ENCODE measurements at places on chromosomes 13 and 19.

DNA sequence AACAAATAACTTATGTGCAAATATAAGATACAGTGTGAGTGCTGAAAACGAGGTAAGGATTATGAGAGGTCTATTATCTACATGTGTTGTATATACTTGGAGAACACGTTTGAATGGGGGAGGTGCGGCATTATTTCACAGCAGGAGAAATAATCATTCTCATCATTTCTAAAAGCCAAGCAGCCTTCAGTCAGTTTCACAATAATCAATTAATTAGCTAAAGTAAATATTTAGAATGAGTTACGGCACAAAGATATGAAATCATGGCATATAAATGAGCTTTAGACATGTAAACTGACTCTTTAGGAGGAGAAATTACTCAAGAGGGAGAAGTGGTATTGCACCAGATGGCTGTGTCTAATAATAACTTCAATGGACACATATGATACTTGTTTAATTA is 366.6 kb downstream of the DNAJC15 start:
- DNase-seq, result peak; percentile 57

GRCh38 chr19:14441041-14441938 is 8.2 kb downstream of the PKN1 start:
- no peak for DNase-seq

DNA sequence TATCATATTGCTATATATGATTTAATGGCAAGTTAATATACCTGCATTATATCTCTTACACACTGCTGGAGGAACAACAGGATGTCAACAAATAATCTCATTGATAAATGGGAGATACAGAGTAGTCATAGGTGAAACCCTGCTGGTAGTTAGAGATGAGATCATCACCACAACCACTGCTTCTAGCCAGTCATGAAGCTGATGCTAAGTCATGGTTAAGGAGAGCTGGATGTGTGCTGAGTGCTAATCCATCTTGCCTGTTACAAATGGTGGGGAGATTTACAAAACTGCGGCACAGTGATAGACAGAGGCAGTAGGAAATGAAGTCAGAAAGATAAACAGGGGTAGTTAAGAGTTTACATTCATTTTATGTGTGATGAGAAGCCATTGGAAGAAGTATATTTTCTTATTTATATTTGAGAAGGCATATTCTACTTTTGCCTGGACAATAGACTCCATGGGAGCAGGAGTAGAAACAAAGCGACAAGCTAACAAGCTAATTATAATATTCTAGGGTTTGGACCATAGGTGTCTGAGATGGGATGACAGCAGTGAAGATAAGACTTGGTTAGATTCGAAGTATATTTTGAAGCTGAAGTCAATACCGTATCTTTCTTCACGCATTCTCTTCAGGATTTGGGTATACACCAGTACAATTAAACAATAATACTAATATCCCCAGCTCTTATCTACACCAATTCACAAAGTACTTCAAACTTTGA is 78.0 kb upstream of the TRPC4 start:
- DNase-seq, result no peak

- peak; percentile 51 for DNase-seq
Observed at GRCh38 chr13:95087746-95088305, 213.4 kb downstream of the ABCC4 start.

- DNase-seq, result no peak
Observed at GRCh38 chr13:35496006-35496405, 19.5 kb upstream of the MAB21L1 start.

DNA sequence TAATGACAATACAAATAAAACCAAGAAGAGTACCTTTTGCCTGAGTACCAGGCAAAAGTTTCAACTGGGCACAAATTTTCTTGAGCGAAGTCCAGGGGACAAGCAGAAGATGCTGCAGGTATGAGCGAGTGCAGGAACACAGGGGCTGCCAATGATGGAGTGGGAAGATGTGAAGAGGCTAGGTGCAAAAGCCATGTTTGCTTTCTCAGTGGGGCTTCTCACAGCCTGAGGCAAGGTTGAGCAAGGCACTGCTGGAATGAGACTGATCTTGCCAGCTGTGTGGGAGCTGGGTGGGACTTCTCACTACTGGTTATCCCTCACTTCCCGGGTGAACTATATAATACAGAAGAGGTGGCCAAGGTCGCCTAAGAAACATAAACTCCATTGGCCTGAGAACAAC is 1200.7 kb downstream of the SLITRK1 start:
- no peak for DNase-seq

- DNase-seq, result no peak
Observed at GRCh38 chr13:37340901-37341670, 235.6 kb upstream of the CSNK1A1L start.

DNA sequence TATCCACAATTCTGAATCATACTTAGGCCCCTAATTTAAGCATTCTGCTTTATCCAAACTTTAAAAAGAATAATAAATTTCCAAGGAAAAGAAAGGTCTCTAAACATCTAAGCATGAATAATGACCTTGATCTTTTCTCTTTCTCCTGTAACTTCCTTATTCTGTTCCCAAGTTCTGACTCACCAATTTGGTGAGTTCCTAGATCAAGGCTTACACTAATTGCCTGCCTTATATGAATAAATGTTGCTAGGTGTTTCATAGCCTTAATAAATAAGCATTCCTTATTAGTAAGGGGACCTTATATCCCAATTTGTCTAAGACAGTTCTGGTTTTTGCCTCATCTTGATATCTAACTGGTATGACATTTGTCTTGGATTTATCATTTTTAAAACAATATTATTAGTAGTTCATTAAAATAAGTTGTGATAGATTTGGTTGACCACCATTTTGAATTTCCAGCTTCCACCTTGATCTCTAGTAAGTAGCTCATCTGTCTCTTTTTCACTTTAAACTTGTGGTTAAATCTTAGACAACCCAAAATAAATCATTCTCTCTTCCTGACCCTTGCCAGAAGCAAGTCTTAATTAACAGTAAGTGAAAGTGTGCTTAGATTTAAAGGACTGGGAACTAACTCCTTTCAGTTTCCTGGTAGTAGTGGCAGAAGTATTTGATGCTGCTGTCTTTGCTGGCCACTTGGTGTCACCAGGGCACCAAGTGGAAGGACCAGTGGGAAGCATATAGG is 121.2 kb upstream of the MLNR start:
- DNase-seq, result peak; percentile 51

GRCh38 chr19:52307275-52307674 is 10.3 kb downstream of the ZNF480 start:
- DNase-seq, result peak; percentile 44

DNA sequence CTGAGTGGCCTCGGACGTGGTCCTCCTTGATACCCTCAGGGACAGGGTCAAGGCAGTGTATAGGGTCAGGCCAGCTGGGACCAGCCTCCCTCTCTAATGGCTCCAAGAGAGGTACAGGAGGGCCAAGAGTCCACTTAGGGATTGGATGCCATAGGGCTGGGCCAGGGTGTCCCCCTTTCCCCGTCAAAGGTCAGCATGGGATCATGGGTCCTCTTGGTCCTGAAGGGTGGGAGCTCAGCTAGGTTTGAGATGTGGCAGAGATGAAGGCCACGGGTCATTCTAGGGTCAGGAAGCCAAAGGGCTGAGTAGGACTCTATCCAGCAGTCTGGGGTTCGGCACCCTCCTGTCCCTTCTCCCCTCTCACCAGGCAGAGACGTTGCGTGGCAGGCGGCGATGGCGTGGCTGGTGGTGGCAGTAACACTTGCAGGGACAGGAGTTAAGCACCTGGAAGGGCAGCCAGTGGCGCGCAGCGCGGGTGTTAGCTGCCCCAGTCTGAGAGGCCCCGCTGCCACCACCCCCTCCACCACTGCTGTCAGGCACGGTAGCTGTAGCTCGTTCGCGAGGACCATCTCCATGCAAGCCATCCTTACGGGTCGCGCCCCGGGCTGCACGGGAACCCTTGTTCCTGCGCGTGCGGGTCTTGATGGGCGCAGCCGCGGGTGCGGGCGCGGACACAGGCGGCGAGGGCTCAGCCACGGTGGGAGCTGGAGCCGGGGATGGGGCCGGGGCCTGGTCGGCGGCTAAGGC is 2.6 kb downstream of the GGN start:
- no peak for DNase-seq

DNA sequence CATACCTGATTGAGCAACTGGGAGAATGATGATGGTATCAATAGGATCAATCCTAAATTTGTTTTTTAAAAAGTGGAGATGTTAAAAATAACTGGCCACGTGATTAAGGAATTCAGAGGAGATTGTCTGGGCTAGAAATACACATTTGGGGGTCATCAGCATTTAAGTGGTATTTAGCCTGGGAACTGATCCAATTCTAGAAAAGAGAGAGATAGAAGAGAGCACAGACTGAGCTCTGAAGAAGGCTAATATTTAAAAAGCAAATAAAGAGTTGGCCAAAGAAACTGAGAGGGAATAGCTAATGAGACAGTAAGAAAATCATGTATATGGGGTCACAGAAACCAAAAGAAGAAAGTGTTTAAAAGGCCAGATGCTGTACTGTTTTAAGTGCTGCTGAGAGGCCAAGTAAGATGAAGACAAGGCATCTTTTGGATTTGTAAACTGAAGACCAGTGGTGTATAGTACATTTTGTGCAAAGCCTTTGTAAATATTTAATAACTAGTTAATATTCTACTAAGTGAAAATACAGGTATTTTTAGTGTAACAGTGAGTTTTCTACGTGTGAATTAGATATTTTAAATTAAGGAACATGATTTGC is 40.2 kb downstream of the UBL3 start:
- no peak for DNase-seq

- no peak for DNase-seq
Observed at GRCh38 chr19:3827306-3827705, 41.1 kb upstream of the MATK start.

DNA sequence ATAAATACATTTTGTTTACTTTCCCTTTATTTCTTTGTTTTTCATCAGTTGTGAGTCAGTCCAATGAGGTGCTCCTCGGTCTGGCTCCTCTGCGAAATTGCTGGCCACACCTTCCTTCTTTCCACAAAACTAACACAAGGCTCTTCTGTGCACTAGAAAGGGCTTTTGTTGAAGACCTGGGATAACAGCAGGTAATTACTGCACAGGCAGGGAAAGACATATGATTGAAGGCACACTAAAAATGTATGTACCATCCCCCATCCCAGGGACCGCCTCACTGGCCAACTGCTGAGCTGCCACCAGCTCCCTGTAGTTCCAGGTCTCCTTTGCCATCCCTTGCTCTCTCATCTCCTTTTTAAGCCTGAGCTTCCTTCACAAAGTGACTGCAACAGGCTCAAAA is 180.5 kb downstream of the EFNB2 start:
- no peak for DNase-seq

DNA sequence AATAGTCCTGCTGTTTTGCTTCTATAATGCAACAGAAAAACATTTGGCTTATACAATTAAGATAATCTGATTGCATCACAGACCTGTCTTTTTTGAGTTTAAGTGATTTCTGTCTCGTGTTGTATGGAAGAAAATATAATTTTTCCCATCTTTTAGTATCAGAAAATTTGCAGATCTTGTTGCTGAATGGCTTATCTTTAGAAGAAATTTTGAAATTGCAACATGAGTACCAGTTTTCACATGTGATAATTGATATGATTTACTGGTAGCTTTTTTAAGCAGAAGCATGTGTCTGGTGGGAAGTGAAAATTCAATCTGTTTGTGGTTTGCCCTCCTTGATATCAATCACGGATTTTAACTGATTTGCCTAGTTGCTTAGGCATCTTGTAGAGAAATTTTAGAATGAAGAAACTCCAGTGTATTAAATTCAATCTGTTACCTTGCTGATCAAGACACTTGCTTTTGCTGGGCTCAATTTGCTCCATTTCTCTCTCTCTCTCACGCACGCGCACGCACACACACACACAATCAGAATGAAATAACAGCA is 89.8 kb upstream of the MYCBP2 start:
- no peak for DNase-seq

DNA sequence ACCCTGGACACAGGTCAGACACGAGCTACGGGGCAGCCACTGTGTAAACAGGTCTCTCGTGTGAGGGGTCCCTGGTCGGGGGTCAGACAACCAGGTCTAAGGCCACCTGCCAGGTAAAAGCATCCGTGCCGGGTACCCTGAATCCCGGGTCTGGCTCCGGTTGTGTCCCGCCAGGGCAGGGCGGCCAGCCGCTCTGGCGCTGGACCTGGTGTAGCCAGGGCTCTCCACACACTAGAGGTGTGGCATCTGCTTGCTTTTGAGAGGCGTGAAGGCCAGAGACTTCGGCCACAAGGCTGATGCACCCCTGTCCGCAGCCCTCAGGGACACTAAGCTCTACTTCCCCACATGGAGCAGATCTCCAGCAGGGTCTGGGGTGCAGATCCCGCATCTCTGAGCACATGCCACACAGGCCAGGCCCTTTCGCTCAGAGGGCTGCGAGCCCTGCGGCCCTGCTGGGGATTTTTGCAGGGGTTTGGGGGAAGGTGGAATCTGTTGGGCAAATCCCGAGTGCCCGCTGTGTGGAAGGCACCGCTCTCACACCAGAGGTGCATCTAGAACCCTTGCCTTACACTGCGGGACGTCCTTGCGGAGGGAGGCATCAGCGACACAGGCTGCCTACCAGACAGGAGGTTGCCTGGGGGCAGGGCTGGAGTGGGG is 13.8 kb upstream of the TIMM13 start:
- DNase-seq, result no peak

DNA sequence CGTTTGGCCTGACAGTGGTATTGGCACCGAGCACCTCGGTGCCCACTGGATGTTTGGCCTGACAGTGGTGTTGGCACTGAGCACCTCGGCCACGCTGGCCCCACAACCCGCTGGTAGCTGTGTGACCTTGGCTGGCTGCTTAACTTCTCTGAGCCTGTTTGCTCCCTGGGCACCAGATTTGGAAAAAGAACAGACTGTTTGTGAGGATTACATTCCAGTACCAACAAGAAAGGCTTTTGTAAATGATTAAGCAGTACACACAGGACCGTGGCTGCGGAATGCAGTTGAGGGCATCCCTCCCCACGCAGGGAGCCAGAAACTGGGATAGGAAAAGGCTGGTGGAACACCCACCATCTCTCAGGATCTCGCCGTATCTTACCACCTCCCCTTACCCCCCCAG is 31.9 kb downstream of the SLC25A42 start:
- DNase-seq, result no peak

GRCh38 chr13:99948411-99948810 is 23.2 kb downstream of the ZIC5 start:
- no peak for DNase-seq

- no peak for DNase-seq
Observed at GRCh38 chr13:110293649-110294048, 13.3 kb downstream of the COL4A1 start.

GRCh38 chr13:110234532-110234931 is 72.4 kb downstream of the COL4A1 start:
- no peak for DNase-seq

Measured in mesenchymal stem cell (in vitro differentiated cells and primary cell).